ENCODE measurements at places on chromosomes 16 and 17.

DNA sequence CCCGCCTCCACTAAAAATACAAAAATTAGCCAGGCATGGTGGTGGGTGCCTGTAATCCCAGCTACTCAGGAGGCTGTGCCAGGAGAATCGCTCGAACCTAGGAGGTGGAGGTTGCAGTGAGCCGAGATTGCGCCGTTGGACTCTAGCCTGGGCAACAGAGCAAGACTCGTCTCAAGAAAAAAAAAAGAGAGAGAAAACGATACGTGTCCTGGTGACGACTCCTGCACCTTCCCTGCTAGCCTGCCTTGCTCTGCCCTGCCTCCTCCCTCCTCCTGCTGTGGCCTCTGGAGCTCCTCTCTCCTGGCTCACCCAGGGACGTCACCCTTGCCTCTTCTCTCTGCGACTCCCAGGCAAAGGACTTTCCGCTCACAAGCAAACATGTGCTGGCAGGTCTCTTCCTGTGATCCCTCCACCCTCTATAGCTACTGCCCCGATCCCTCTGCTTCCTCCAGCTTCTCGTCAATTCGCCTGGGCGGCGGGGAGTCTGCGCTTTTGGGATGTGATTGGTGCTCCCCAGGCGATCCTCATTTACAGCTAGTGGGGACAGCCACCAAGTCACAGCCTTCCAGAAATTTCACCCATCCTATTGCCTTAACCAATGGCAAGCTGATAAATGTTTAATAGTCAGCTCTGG, 25.5 kb upstream of the CBX4 start:
- no peak for DNase-seq

- no peak for DNase-seq
Measured at GRCh38 chr17:42574463-42574862, 3.1 kb downstream of the PSMC3IP start.

DNA sequence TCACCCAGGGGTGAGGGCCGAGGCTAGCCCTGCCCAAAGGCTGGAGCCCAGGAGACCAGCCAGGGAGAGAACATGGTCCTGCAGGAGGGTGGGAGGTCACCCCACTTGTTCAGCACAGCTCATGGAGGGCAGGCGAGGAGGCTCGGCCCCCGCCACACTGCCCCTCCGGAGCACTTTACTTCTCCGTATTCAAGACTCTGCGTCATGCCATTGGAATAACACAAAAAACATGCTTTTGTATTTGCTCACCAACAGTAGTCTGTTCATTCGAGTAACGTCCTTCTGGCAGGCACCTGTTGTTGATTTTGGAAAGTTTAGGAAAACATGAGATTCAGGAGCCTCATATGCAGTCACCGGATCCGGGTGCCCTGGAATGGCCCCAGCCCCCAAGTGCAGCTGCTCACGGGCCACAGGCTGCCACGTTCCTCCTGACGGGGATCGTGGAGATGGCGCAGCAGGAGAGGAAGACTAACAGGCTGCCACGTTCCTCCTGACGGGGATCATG, 81.1 kb upstream of the DNAH17 start:
- DNase-seq, result peak; percentile 64

- DNase-seq, result peak; percentile 34
Measured at GRCh38 chr17:67982034-67982640, 14.1 kb downstream of the C17orf58 start.

DNA sequence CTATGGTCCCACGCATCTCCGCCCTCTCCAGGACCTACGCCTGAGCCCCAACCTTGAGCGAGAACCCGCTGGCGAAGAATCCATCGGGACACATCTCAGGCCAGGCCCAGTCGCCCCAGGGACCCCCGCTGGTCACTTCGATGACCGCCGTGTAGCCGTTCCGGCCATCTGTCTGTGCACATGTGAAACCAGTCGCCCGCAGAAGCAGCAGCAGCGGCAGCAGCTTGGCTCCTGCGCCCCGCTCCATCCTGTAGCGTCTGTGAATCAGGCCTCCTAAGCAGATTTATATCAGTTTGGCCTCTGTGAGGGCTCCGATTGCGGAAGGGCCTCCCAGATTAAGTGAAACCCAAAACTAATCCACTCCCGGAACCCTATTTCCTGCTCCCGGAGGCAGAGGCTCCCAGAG, at the start of gene VMO1:
VMO1 (minus strand) TSS at position 259 of the 406 bp plus-strand sequence; CDS start at position 247, 12 bp downstream.
- DNase-seq, result no peak

GRCh38 chr16:82241469-82242052, 71.5 kb upstream of the MPHOSPH6 start:
- no peak for DNase-seq

GRCh38 chr17:43779145-43780125, 658 bp upstream of the DUSP3 start:
- DNase-seq, result no peak

DNA sequence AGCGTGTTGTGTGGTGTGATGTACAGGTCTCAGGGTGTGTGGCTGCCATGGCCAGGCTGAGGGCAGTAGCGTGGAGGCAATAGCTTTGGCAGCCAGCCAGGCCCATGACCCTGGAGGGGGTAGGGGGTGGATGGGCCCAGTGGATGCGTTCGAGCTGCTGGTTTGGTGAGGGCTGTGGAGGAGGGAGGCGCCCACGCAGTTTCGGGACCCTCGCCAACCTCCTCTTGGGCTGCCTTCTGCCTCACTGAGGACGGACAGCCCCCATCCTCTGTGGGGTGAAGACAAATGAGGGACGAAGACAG, 238.6 kb upstream of the GSE1 start:
- no peak for DNase-seq

DNA sequence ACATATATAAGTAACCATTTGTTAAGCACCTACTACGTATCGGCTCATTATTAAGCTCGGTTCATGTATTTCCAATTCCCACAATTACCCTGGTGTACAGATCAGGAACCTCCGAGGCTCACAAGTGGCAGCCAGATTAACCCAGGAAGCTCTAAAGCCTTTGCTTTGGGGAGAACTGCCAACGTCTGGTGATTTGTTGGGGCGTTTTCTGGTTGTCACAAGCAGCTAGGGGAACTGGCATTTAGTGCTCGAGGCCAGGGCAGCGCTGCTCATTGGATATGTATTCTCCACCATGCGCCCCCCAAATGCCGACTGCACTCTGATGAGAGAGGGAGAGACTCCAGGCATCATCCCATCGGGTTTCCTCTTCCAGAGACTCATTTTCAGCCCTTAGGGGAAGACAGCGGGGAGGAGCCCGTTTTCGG, 541 bp downstream of the ZNF18 start:
- peak; percentile 48 for DNase-seq

DNA sequence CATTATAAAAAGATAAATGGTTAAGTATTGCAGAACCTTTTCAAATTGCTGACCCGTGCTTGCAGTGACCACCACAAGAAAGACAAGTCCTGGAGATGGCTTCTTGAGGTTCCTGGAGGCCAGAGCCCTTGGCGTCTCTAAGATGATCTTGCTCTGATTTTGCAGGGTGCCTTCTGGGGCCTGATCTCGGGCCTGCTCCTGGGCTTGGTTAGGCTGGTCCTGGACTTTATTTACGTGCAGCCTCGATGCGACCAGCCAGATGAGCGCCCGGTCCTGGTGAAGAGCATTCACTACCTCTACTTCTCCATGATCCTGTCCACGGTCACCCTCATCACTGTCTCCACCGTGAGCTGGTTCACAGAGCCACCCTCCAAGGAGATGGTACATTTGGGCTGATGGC, 63.0 kb downstream of the SLC5A11 start:
- DNase-seq, result no peak

DNA sequence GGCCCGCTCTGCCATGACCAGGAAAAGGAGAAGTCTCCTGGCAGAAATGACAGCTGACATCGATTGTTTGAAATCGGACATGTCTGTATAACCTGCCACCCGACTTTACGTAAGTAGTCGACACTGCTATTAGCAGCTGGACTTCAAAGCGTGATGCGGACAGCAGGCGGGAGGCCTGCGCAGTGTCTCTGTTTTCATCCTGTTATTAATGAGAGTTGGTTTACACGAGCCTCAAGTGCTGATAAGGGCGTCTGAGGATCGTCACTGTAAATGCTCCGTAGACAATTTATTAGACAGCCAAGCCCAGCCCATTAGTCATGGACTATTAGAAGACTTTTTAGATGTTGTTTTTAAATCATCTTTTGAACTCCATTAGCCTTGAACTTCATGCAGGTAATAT, 328.3 kb downstream of the FOXL1 start:
- peak; percentile 44 for DNase-seq

DNA sequence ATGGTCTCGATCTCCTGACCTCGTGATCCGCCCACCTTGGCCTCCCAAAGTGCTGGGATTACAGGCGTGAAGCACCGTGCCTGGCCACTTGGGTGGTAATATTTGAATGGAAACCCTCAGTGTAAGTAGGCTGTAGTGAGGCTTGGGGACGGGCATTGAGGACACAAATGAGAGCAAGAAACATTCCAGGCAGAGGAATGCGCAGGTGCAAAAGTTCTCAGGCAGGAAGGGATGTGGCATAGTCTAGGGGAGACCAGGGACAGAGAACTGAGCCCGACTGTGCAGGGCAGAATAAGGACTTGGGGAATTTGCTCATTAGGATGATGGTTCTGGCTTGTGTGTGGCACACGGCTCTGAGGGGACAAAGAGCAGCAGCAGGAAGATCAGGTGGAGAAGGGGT, 54.8 kb downstream of the GRB2 start:
- no peak for DNase-seq

- no peak for DNase-seq
Measured at GRCh38 chr16:49112754-49113153, 168.9 kb downstream of the CBLN1 start.

DNA sequence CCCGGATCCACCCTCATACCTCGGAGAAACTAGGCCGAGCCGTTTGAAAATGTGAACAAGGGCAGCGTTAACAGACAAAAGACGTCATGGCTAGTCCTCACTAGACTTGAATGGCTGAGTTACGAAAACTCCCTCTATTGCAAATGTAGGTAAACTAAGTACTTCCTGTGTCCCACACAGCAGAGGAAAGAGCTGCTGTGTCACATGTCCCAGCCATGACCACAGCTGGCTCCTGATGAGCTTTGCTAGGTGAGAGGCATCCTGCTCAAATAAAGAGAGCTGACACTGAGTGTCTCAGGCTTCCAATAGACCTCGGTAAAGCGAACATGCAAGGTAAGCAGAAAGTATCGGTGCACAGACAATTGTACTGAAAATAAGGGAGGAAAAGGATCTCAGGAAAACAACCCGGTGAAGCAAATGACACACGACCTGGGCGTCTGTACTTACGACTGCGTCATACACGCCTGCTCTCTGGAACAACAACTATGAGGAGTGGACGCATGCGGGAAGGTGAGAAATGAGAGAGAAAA, 26.0 kb downstream of the TMEM204 start:
- no peak for DNase-seq

DNA sequence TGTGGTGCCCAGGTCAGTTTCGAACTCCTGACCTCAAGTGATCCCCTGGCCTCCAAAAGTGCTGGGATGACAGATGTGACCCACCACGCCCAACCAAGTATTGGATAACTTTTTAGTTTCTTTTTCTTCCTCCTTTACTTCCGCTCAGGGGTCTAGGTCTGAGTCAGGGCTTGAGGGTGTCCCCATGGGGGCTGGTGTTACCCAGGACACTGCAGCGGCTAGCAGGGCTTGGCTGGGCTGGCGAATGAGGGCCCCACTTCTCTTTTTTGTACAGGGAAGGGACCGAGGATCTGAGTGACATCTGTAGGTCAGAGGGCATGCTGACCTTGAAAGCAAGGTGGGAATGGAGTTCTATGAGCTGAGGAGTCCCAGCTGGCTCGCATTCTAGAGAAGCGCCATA, 24.9 kb downstream of the RAB11FIP3 start:
- DNase-seq, result no peak

GRCh38 chr16:55301385-55302008, 22.5 kb upstream of the IRX6 start:
- no peak for DNase-seq

DNA sequence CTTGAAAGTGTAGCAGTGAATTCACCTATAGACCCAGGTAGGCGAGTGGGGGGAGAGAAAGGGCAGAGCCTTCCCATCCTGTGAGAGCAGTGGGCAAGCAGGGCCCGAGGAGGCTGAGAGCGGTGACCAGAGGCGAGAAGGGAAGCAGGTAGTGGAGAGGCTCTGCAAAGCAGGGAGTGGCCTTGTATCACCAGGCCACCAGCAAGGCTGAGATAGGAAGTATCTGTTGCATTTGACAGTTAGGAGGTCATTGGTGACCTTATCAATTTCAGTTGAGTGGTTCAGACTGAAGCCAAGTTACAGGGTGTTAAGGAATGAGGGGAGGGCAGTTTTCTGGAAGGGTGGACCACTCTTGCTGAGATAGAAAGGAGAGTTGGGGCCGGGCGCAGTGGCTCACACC, 10.7 kb upstream of the HSD3B7 start:
- DNase-seq, result no peak

DNA sequence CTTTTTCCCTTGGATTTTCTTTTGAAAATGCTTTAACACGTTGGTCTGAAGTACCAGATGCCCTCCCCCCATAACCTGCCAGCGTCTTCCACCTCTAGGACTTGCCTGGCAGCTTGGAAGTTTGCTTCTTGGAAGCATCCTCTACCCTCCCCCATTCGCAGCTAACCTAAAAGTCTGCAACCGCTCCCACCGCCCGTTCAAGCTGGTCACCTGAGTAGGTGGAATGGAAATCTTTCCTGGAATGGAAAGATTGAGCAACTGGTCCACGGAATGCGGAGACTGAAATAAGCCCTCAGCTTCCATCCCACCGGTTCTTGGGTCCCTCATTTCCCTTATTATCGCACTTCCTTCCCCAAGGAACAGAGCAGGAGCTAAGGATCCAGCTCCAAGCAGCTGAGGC, 31.4 kb downstream of the HS3ST3B1 start:
- no peak for DNase-seq

GRCh38 chr16:71499775-71500364, 10.7 kb upstream of the ZNF19 start:
- DNase-seq, result peak; percentile 44

DNA sequence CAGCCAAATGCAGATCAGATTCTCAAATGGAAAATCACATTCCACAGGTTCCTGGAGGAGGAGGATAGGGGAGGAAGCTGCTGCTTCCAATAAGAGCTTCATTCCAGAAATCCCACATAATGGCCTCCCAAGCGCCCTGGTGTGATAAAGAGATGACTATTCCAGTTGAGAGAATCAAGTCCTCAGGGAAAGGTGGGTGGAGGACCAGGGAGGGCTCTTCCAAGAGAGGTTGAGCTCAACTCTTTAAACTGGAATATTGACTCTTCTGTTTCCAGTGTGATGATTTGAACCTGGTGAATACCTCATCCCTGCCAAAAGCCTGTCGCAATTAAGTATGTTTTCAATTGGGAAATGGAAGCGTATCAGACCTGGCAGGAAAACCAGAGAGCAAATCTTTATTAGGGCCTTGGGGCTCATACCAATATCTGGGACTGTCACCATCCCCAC, 81.4 kb upstream of the DYNLRB2 start:
- DNase-seq, result peak; percentile 82

DNA sequence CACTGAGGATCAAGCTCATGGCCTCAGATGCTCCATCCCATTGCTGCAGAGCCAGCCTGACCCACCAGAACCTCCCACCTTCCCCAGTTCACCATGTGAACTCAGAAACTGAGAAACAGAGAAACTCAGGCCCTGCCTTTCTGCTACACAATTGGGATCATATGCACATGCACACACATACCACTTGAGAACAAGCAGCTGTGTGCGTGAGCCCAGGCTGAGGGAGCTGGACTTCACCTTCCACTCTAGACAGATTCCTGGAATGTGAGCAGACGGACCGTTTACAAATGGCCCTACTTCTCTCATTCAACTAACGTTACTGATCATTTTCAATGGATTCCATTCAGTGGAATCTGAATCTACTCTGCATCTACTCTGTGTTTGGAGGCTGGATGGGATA, 1.7 kb upstream of the SPEM2 start:
- no peak for DNase-seq

GRCh38 chr16:57773019-57773418, 29.3 kb downstream of the KIFC3 start:
- no peak for DNase-seq

Measured in fibroblast of lung (primary cell).